ENCODE measurements at places on chromosomes 3 and 15.

DNA sequence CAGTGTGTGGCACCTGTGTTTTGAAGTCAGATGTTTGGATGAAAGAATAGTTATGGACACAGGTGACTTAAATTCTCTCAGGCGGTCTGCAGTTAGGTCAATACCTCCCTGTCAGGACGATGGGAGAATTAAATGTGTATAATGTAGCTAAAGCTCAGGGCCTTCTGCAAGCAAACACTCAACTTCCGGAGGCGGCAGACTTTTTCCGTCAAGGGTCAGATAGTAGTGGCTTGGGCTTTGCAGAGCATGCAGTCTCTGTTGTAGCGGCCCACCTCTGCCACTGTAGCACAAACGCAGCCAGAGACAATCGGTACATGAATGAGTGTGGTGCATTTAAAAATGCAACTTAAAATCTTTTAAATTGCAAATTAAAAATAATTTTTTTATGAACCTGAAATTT lies 47.4 kb downstream of the CMTM8 start:
- peaks cover 26% of the 10 kb centered on the region for H3K27me3 ChIP-seq
- no peak for DNase-seq
- H3K4me1 ChIP-seq = no peaks in the 10 kb centered on the region
- no peak overlapping the region for H3K27ac ChIP-seq

DNA sequence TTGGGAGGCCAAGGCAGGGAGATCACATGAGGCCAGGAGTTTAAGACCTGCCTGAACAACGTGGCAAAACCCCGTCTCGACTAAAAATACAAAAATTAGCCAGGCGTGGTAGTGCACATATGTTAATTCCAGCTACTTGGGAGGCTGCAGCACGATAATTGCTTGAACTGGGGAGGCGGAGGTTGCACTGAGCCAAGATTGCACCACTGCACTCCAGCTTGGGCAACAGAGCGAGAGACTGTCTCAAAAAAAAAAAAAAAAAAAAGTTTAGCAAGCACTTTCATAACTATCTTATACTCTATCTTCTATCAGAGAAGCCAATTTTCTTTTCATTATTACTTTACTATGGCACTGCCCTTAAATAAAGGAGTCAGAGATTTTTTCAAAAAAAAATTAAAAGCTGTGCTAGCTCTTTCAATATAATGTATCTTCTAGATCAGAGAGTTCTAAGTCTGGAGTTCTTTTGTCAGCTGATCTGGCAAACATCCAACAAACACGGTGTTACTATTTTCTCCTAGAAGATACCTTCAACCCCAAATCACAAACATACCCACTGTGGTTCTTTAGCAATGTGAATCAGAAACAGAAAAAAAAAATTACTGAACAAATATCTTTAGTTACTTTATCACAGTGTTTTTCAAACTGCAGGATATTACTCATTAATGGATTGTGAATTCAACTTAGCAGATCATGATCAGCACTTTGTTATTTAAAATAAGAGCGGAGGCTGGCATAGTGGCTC lies 3.0 kb downstream of the ZNF770 start:
- H3K4me1 ChIP-seq = peaks cover 6% of the 10 kb centered on the region
- no peak for DNase-seq
- no peaks in the 10 kb centered on the region for H3K27me3 ChIP-seq
- peaks cover 59% of the 10 kb centered on the region for H3K36me3 ChIP-seq
- peak overlapping the region; percentile 0 for H3K4me3 ChIP-seq

DNA sequence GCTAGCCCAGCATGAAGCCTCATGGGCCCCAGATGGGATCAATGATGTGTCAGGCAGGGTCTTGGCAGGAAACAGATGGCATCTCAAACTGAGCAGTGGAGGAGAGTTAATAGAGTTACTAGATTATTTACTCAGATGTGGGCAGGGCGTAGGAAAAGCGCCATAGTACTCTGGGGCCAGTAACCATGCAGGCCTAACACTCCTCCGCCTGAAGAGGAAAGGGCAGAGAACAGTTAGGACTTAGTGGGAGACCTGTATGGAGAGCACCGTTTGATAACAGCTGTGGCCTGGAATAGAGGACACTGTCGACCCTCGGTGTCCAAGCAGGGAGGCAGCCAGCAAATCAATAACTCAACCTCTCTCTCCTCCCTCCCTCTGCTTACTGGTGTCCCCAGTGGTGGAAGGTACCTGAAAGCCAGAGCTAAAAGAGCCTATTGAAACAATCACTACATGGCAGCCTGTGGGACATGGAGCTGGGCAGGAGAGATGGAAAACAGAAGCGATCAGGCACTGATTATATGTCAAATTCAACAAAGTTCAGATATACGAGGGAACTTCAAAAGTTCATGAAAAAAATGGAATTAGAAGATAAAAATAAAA lies 111.4 kb upstream of the CCNL1 start:
- no peaks in the 10 kb centered on the region for H3K36me3 ChIP-seq
- H3K27ac ChIP-seq = no peak overlapping the region
- H3K4me1 ChIP-seq = no peaks in the 10 kb centered on the region
- H3K4me3 ChIP-seq = no peak overlapping the region
- no peaks in the 10 kb centered on the region for H3K27me3 ChIP-seq

GRCh38 chr15:66165856-66166255 lies 87.7 kb downstream of the MEGF11 start:
- no peaks in the 10 kb centered on the region for H3K4me1 ChIP-seq
- DNase-seq = no peak
- H3K36me3 ChIP-seq = no peaks in the 10 kb centered on the region
- H3K27me3 ChIP-seq = peaks cover 30% of the 10 kb centered on the region
- H3K27ac ChIP-seq = no peak overlapping the region

GRCh38 chr3:128556907-128557306 lies 63.9 kb upstream of the GATA2 start:
- no peak overlapping the region for H3K27ac ChIP-seq
- no peaks in the 10 kb centered on the region for H3K36me3 ChIP-seq
- no peak for DNase-seq
- H3K4me3 ChIP-seq = no peak overlapping the region
- H3K27me3 ChIP-seq = no peaks in the 10 kb centered on the region

DNA sequence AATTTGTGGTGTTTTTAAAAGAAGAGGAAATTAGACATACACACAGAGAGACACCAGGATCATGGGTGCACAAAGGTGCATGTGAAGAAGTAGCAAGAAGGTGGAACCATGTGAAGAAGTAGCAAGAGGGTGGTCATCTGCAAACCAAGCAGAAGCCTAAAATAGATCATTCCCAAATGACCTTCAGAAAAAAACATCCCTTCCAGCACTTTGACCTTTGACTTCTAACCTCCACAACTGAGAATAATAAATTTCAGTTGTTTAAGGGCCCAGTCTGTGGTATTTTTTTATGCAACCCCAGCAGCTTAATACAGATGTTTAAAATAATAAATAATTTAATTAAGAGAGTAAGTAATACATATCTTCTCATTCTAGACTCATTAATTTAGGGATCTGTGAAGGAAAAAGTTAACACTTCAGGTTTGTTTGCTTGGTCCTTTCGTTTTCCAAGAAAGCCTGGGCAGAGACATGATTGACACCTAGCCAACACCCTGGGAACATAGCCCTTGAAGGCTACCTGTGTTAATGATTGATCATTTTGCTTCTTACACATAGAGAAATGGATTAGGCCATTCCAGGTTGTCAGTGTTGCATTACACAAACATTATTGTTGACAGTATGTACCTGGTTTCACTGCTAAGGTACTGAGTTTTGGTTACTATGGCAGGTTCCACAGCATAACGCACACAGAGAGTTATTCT lies 1331.2 kb upstream of the GBE1 start:
- no peaks in the 10 kb centered on the region for H3K36me3 ChIP-seq
- no peaks in the 10 kb centered on the region for H3K27me3 ChIP-seq
- no peaks in the 10 kb centered on the region for H3K4me1 ChIP-seq
- DNase-seq = no peak
- no peak overlapping the region for H3K4me3 ChIP-seq

DNA sequence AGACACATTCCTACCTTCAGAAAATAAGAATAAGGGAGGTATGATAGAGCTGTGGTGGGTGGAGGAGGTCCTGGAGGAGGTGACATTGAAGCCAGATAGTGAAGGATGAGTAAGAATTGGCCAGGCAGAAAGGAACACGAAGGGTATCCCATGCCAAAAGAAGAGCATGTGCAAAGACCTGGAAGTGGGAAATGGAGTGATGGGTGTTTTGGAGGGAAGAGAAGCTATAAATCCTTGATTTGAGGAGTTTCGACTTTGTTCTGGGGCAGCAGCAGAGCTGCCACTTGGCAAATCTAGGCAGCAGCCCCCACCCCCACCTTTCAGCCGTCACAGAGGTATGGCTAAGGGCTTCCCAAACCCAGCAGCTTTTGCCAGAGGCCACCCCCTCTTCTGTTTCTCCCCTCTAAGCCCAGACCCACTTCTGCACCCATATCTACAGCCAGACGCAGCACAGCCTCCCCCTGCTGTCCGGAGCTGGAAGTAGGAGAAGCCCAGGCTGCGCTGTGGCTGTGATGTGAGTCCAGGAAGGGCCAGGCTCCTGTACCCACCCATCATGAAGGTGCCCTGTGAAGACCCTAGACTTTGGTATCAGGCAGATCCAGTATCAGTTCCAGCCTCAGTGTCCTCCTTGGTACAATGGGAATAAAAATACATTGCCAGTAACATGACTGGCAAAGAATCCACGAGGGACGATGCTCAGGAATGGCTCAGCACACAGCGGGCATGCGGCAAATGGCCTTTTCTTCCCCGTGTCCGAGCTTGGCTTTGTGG lies 188.7 kb upstream of the LINGO1 start:
- no peak overlapping the region for H3K4me3 ChIP-seq
- peak; percentile 78 for DNase-seq
- H3K36me3 ChIP-seq = no peaks in the 10 kb centered on the region
- H3K4me1 ChIP-seq = no peaks in the 10 kb centered on the region
- no peak overlapping the region for H3K27ac ChIP-seq

- no peak overlapping the region for H3K27ac ChIP-seq
- no peak overlapping the region for H3K4me3 ChIP-seq
- H3K4me1 ChIP-seq = no peaks in the 10 kb centered on the region
- no peaks in the 10 kb centered on the region for H3K36me3 ChIP-seq
- no peak for DNase-seq
These were observed 75.7 kb downstream of the CACNA1D start for GRCh38 chr3:53570081-53570480.

DNA sequence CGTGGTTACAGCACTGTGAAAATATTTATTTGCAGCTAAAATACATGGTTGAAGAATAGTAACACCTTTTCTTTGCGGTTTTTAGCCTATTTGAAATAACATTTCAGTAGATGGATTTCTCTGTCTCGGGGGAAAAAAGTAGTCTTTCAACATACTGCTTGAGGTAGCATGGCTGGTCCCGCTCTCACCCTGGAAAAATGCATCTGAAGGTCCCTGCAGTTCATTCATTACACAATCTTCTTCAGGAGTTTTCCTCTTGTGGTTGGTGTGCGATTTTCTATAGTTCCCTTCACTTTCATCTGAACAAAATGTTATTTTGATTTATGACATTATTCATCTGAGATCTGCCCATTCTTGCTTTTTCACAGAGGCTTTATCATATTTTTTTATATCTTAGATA lies 75.9 kb downstream of the STRIT1 start:
- H3K4me1 ChIP-seq = no peaks in the 10 kb centered on the region
- H3K36me3 ChIP-seq = no peaks in the 10 kb centered on the region
- H3K4me3 ChIP-seq = no peak overlapping the region

DNA sequence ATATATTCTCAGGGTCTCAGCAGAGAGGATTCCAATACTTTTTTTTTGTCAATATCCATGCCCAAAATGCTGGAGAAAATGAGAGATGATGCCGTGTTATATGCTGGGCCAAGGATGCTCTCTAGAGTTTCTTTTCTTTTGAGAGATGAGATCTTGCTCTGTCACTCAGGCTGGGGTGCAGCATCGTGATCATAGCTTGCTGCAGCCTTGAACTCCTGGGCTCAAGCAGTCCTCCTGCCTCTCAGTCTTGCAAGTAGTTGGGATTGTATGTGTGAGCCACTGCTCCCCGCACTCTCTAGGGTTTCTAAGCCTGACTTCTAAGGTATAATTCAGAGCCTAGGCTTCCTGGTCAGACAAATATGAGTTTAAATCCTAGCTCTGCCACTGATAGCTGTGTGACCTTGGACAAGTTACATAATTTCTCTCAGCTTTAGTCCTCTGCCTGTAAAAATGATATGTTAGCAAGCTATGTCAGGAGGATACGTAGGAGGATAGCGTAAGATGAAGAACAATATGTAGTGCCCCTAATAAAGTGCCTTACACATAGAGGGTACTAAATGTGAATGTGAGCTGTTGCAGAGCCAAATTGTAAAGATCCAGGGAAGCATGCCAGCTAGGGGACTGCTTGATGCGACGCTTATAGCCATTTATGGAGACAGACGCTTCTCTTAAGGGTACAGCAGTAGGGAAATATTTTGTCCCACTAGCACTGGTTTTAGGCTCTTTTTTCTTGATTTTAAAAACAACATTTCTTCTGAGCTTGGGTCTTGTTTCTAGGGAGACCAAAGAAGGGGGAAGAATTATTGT lies 7.4 kb downstream of the STARD9 start:
- no peak for DNase-seq
- no peak overlapping the region for H3K27ac ChIP-seq
- H3K36me3 ChIP-seq = no peaks in the 10 kb centered on the region
- H3K4me1 ChIP-seq = peaks cover 24% of the 10 kb centered on the region

- peaks cover 77% of the 10 kb centered on the region for H3K36me3 ChIP-seq
- H3K4me3 ChIP-seq = no peak overlapping the region
- no peaks in the 10 kb centered on the region for H3K4me1 ChIP-seq
- no peak for DNase-seq
- H3K27me3 ChIP-seq = no peaks in the 10 kb centered on the region
- H3K27ac ChIP-seq = no peak overlapping the region
These were observed 27.6 kb downstream of the OPA1 start for GRCh38 chr3:193620650-193621049.

- DNase-seq = no peak
- H3K27me3 ChIP-seq = no peaks in the 10 kb centered on the region
- H3K4me1 ChIP-seq = no peaks in the 10 kb centered on the region
- no peaks in the 10 kb centered on the region for H3K36me3 ChIP-seq
These were observed 497.0 kb upstream of the TBL1XR1 start for GRCh38 chr3:177694316-177694715.

DNA sequence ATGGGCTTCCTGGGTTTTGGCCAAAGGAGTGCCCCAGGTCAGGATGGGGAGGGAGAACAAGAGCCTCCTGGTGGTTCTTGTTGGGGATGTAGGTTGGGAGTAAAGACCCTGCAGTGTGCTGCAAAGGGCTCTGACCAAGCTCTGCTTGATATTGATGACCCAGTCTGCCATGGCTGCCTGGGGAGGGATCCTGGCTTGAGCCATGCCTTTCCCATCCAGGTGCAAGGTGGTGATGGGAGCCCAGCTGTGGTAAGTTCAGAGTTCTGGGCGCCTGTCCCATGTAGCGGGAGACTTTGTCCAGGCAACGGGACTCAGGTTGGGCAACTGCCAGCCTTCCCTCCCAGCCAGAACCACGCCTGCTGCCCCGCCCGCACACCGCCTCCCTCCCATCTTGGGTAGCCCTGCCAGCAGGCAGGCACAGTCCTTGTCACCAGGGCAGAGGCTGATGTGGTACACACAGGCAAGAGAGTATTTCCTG lies 2.6 kb downstream of the GNAI2 start:
- H3K27me3 ChIP-seq = no peaks in the 10 kb centered on the region
- DNase-seq = no peak
- H3K36me3 ChIP-seq = peaks cover 6% of the 10 kb centered on the region
- H3K4me1 ChIP-seq = peaks cover 48% of the 10 kb centered on the region
- H3K4me3 ChIP-seq = no peak overlapping the region

GRCh38 chr15:57532731-57533447 lies 58.8 kb upstream of the MYZAP start:
- H3K36me3 ChIP-seq = no peaks in the 10 kb centered on the region
- H3K27ac ChIP-seq = no peak overlapping the region
- no peak for DNase-seq
- no peak overlapping the region for H3K4me3 ChIP-seq
- H3K27me3 ChIP-seq = peaks cover 15% of the 10 kb centered on the region
